ENCODE measurements at places on chromosomes 5 and 9.

DNA sequence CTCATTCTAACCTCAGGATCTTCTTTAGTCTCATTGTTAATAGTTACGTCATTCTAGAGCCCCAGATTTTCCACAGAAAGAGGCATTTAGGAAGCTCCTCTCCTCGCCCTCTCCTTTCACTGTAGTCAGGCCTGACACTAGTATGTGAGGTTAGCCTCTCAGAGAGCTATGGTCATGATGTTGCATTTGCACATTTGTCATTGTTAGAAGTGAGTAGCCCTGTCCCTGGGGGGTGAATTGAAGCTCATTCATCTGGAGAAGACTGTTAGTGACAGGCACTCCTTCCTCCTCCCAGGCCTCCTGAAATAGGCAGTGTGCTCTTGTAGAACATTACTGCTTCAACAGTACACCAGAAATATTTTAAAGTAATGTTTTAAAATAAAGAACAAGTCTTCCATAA is 26.6 kb upstream of the LRRTM2 start:
- DNase-seq = no peak

GRCh38 chr5:159510282-159510681 is 180.0 kb upstream of the IL12B start:
- DNase-seq = no peak

- peak; percentile 73 for DNase-seq
These were observed 526 bp upstream of the GALNT10 start for GRCh38 chr5:154189819-154190594.

- DNase-seq = no peak
These were observed 148.3 kb downstream of the ENC1 start for GRCh38 chr5:74492230-74492629.

DNA sequence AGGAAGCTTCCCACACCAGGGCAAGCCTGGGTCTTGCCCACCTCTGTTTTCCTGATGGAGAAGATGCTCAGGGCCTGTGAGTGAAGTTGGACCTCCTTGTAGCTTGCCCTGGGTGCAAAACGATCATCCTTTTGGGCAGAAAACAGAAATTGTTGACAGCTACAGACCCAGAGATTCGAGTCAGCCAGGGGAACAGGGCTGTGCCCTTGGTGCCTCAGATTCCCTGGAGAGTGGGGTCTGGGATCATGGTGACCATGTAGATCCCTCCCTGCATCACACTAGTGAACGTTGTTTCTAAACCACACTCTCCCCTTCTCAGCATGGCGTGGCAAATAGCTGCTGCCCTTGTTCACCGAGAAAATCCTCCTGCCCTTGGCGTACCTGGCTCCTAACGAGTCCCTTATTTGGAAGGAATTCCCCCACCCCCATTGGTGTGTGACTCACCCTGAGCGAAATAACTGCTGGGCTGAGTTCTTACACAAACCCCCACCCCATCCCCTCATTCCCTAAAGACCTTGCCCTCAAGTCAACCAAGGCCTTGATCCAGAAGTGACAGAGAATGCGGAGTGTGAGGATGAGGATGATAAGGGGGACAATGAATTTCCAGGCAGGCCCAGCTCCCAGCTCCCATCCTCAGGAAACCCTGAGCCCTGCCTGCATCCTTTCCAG is 1.1 kb upstream of the DCANP1 start:
- no peak for DNase-seq

- no peak for DNase-seq
These were observed 4.7 kb downstream of the IFNA8 start for GRCh38 chr9:21413624-21414023.

- DNase-seq = no peak
These were observed 109.6 kb downstream of the ANKRD18B start for GRCh38 chr9:33633636-33634035.

GRCh38 chr5:73528248-73528647 is 30.0 kb downstream of the BTF3 start:
- no peak for DNase-seq

GRCh38 chr9:127612939-127613582 is 984 bp downstream of the STXBP1 start:
- DNase-seq = peak; percentile 19

DNA sequence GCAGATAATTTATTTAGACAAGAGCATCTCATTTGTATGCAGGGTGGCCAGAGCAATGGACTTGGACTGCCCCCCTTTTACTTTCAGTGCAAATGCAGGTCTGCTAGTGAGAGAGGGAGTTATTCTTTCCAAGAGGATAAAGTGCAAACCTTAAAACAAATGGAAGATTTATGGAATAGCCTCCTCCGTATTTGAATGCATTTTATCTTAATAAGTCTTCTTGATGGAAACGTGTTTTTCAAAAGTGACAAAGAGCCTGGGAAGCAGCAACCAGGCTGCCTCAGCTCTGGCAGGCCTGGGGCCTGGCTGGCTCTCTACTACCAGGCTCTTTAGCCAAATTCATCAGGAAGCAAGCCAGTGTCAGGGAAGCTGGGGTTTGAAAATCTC is 6.8 kb downstream of the NR2F1 start:
- DNase-seq = no peak

DNA sequence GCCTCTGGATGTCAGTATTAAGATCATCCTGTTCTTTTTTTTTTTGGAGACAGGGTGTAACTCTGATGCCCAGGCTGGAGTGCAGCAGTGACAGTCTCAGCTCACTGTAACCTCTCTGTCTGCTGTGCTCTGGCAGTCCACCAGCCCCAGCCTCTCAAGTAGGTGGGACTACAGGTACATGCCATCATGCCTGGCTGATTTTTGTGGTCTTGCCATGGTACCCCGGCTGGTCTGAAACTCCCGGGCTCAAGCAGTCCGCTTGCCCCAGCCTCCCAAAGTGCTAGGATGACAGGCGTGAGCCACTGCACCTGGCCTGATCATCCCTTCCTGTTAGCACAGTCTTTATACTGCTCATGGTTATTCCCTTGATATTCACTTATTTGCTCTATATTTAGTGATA is 3.5 kb downstream of the KDM4C start:
- DNase-seq = no peak

DNA sequence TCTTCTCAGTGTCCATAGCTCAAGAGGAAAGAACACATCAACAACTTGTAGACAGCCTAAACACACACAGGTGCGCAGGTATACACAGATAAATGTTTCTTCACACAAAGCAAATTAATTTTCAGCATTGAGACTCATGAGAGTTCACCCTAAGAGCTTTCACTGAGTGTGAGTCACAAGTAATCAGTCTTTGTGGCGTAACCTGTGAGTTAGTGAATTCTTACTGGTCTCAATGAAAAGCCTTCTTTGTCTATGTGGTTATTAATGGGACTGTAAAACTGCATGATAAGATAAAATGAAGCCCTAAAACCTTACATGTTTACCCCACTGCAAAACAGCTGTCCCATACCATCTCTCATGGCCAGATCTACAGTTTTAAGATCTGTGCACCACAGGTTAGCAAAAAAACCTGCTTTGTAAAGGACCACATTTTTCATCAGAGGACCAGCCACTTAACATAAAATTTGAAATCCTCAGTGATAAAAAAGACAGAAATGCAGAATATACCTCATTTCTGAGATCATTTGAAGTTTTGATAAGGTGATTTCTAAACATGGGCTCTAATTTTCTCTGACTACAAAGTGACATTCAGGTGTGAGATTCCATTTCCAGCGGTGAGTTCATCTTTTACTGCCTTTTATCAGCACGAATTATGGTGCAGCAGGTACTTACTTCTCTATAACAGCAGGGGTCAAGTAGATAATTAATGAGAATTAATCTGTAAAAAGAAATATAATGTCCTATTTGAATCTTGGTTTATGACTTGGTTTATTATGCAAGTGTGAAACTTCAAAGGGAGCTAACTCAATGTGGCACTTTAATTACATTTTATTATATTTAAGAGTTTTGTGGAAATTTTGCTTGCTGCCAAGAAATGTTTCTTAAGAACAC is 335.7 kb upstream of the PIK3R1 start:
- DNase-seq = no peak

DNA sequence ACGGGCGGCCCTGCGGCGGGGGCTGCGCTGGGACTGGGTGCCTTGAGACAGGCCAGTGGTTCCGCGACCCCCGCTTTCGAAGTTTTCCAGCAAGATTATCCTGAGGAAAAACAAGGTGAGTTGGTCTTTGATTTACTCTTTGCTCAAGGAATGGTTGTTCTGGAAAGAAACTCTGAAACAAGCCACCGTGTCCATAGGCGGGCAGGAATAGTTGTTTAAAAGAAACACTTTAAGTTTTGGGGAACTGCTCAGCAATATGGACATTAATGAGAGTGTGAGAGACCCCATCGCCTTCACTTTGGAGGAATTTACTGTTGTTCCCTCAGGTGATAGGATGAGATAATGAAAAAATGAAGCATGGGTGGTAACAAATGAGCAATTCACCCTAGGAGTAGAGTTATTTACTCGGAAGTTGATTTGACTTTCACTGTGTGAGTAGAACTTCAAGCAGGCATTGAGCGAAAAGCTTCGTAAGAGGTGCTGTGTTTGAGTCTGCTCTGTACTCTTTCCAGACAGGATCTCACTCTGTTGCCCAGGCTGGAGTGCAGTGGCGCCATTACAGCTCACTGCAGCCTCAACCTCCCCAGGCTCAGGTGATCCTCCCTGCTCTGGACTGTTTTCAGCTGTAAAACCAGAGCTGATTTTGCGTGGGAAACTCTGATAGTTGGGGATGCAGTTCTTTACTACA is 1.1 kb downstream of the DMRTA1 start:
- DNase-seq = no peak

DNA sequence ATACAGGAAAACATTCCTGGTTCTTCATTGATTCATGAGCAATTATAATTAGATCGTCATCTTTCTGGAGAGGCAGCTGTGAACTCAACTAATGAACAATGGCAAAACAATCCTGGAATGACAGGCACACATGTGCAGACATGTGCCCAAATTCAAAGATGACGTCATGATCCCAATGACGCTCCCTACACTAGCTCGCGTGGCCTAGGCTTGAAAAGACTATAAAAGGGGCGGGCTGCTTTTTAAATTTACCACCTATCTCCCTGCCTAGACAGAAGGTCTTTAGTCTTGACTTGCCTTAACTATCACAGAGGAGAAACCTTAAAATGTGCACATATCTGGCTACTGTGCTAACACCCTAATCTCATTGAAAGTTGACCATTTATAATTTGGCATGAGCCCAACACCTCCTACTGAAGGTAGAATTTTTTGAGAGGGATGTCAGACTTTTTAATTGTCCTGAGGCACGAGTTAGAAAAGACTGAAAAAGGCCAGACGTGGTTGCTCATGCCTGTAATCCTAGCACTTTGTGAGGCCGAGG is 88.2 kb downstream of the PRRT1B start:
- no peak for DNase-seq

DNA sequence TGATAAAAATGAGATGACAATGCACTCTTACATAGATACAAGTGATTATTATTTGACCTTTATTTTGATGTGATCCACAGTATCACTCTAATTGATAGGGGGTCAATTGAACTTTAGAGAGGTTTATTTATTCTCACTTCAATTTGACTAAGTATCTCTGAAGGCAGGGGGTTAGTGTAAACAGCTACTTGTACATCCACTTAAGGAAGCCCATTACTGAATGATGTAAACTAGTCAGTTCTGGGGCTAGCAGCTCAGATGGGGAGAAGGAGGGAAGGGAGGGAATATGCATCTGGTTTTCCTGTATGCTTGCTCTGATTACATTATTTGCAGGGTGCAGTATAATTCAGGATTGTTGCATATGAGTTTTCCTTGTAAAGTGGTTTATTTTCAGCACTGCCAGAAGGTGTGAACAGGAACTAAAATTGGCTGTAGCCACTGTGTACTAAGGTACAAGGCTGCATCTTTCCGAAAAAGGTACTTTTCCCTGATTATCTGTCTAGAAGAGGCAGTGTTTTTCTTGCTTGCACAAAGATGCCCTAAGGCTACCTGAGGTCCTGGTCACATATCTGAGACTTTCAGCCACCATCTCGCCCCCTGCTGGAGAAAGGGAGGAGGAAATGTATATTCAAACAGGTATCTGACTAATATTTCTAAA is 51.2 kb downstream of the MRPS27 start:
- DNase-seq = peak; percentile 30

GRCh38 chr5:91865915-91866314 is 482.8 kb upstream of the ARRDC3 start:
- no peak for DNase-seq

GRCh38 chr5:28117691-28118090 is 1079.3 kb upstream of the CDH9 start:
- no peak for DNase-seq

- no peak for DNase-seq
These were observed 152.6 kb downstream of the MED27 start for GRCh38 chr9:131927091-131927490.

- DNase-seq = no peak
These were observed 52.6 kb upstream of the FANCC start for GRCh38 chr9:95370064-95370463.

DNA sequence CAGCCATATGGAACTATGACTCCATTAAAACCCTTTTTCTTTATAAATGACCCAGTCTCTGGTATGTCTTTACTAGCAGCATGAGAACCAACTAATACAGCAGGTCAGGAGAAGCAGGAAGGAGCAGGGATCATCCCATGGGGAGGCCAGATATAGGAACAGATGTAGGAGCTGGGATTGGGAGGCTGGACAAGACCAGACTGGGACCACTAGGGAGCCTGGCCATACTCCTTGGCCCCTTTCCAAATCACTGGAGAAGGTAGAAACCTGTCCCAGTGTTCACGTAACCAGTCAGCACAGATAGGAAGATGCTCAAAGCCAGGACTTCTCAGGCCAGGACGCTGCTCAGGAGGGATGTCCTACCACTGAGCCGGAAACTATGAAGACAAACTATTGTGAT is 95.5 kb downstream of the LMX1B start:
- DNase-seq = no peak

DNA sequence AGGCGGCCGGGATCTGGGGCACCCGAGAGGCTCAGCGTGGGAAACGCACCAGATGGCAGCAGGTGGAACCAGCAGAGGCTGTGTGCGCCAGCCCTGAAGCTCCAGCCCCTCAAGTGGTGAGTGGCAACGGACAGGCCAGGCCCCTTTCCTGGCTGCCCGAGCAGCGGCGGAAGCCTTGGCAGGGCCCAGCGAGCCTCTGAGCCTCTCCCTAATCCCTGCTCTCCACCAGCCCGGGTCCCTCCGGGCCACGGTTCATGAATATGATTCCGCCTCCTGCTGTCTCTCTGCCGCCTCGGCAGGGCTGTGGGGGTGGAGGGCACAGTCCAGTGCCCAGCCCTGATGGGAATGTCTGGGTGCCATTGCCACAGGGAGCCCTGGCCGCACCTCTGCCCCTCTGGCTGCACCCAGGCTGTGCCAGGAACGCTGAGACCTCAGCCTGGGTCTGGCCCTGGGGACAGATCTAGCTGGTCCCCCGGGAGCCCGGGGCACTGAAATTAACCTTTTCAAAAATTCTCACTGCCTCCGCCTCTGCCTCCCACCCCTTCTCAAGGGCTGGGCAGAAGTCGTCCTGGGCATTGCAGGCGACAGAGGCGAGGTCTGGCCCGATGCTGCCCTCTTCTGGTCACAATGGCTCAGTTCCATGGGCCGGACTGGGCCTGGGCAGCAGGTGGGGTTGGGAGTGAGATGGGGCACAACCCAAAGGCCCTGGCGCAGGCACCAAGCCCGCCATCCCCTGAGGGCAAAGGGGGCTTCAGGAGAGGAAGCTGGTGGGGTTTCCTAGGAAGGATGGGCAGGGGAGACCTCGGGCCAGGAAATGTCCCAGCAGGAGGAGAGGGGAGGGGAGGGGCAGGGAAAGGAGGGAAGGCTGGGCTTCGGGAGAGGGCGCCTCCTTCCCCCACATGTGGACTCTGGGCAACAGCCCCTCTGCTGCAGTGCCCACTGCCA is 20.3 kb downstream of the CCDC187 start:
- peak; percentile 69 for DNase-seq

GRCh38 chr5:24208686-24209106 is 436.1 kb downstream of the CDH10 start:
- DNase-seq = no peak
